Hippocampal formation (tissue), 2 donors: ENCODE measurements at places on chromosomes 7 and 10.

DNA sequence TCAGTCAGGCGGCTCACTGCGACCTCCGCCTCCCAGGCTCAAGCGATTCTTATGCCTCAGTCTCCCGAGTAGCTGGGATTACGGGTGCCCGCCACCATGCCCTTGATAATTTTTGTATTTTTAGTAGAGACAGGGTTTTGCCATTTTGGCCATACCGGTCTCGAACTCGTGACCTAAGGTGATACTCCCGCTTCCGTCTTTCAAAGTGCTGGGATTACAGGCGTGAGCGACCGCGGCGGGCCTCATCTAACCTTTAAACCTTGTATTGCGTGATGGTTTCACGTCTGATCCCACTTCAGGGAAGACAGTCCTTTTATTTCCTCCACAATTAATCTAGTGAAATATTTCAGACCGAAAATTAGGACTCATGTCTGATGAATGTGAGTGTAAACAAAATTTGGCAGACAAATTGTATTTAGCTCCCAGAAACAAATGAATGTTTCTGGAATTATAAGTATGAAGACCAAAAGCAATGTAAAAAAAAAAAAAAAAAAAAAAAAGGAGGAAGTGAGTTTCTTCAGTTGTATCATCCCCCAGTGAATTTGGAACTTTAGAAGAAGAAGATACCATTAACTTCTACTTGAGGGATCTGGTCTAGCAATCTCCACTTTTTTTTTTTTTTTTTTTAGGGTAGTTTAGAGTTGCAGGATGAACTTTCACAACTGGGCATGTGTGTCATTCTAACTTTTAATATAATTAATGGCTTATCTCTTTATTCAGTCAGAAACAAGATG, 1.6 kb downstream of the NUP42 start:
- DNase-seq, result no peak

- no peak for DNase-seq
Observed at GRCh38 chr7:147151661-147152060, 1035.1 kb downstream of the CNTNAP2 start.

DNA sequence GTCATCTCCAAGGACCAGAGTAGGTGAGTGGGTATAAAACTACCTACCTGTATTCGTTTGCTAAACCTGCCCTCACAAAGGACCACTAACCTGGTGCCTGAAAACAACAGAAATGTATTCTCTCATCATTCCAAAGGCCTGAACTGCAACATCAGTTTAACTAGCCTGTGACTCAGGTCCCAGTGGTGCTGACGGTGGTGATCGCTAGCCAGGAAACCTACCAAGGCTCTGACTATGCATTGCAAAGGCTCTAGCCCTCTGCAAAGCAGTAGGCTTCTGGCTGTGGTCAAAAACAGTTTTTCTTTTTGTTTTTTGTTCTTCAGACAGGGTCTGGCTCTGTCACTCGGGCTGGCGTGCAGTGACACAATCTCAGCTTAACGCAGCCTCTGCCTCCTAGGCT, 107.5 kb downstream of the NPTX2 start:
- no peak for DNase-seq

DNA sequence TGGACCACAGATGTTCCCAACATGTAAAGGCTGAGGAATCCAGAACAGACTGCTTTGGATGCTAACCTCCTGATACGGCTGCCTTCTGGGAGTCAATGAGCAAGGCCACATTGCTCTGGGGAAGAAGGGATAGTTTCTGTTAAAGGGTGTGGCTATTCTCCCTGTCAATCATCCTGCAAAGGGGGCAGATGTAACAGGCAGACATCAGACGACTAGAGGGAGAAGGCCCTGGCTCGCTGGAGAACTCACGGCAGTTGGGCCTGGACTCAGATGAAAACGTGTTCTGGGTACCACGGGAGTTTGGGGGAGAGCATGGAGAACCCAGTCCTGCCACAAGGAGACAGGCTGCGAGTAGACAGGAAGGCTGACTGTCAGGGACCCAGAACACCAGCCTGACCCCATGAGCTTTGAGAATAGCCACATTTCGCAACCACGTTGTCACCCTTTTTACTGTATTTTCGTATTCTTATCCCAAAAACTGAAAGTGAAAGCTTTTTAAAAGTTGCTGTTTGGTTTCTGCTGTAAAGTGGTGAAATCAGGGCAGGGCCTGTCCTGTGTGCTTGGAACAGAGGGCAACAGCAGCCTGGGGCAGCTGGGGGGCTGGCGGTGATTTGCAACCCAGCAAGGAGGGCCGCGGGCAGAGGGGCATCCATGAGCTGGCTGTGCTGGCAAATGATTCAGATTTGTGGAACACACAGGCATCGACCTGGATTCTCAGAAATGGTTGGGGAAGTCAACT, 95.3 kb downstream of the MYOF start:
- DNase-seq, result no peak

DNA sequence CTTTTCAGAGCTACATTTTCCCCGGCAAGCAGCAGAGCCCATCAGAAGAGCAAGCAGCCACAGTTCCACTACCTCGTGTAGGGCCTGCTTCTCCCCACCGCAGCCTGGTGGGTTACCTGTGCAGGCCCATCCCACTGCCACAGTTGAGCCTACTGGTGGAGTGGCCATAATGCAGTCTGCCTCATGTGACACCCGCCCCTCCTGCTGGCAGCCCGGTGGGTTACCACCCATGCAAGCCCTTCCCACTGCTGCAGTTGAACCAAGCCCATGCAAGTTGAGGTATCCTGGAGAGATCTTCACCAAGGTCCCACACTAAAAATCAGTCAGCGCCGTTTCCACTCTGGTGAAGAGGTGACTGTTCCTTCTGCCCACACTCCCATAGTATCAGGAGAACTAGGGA, 32.1 kb upstream of the CNNM1 start:
- no peak for DNase-seq

DNA sequence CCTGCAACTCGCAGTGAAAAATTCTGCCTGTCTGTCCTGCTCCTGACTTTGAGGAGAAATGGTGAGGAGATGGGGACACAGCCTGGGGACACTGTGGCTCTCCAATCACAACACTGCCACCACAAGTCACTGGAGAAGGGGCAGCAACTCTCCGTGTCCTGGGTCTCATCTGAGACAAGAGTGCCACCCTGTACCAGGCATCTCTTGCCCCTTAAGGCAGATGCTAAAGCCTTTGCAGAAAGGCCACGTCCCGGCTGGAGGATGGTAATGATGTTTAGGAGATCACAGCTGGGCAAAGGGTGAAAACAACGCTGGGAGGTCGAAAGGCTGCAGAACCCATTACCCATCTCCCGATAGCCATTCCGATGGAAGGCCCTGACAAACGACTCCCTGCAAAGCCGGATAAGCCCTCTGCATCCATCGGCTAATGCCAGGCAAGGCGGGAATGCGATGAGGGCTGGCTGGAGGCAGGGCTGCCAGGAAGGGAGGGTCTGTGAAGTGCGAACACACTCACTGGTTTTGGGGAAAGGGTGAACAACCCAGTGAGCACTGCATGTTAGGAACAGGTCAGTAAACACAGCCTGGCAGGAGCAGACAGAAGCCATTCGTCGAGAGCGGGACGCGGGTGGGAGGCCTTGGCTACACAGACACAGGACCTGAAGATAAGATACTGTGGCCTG, 190.8 kb downstream of the ADARB2 start:
- DNase-seq, result no peak

- DNase-seq, result no peak
Observed at GRCh38 chr7:2003451-2003930, 229.3 kb downstream of the MAD1L1 start.

- DNase-seq, result no peak
Observed at GRCh38 chr7:104650991-104651640, 322.7 kb downstream of the LHFPL3 start.

DNA sequence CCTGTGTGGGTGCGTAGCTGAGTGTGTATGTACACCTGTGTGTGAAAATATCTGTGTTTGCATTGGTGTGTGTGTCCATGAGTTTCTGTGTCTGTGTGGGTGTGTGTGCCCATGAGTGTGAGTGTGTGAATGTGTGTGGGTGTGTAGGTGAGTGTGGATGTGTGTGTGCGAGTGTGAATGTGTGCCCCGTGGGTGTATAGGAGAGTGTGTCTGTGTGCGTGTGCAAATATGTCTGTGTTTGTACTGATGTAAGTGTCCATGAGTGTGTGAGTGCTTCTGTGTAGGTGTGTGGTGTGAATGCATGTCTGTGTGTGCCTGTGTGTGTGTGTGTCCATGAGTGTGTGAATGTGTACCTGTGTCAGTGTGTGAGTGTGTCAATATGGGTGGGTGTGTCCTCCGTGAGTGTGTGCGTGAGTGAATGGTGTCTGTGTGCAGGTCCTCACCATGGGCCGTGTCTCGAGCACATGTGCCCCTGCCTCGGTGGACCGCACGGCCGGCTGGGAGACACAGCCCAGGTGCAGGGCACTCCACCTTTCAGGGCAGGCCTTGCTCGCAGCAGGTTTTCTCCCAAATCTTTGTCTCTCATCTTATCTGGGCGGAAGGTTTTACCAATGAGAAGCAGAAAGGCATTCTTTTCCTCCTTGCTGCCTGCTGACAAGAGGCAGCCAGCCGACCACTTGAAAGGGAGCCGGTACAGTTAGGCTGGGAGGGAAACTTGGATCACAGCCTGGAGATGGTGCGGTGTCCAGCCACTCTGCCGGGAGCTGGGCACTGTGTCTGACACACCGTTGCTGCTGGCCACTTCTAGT, 107.1 kb upstream of the FAM20C start:
- DNase-seq, result no peak

DNA sequence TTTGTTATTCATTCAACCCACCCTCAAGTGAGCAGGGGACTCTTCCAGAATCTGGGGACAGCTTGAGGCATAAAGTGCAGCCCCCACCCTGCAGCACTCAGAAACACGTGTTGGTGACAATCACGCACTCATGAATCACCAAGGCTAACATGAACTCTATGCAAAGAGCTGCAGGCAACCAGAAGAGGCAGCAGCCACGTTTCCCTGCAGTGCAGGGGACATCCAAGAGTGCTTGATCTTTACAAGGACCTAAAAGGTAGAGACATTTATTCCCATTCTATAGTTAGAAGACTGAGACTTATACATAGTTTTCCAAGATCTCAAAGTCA, 135.2 kb upstream of the GDF10 start:
- no peak for DNase-seq

- DNase-seq, result no peak
Observed at GRCh38 chr7:47039089-47039648, 542.7 kb downstream of the TNS3 start.

DNA sequence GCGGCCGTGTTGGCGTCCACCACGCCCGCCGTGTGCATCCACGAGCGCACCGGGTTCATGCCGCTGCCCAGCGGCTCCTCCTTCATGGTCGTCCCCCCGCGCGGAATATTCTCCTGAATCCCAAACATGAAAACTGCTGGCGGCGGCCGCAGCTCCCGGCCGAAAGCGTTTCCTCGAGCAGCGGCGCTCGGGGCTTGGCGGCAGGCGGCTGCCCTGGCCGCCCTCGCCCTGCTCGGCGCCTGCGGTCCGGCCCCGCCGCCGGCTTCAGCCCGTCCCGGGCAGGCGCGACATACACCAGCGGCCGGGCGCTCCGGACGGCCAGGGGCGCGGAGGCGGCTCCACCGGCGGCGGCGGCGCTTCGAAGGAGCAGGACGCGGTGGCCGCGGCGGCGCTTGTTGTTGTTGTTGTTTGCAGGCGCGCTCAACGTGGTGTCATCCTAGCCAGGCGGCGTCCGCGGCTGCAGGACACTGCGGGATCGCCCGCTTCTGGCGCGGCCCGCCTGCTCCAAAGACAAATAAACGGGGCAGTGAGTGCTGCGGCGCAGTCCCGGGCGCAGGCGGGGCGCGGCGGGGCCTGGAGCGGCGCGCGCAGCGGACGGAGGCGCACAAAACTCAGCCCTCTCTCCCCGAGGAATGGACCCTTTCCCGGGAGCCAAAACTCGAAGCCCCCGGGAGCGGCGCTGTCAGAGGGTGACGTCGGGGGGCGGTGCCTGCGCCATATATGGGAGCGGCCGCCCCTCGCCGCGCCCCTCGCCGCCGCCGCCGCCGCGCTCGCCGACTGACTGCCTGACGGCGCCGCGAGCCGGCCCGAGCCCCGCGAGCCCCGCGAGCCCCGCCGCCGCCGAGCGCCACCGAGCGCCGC, at the start of gene EBF3:
Gene EBF3, minus strand, starts transcription at position 634 of the 861 bp plus-strand sequence. Its CDS starts 506 bp downstream, at position 128.
- no peak for DNase-seq

DNA sequence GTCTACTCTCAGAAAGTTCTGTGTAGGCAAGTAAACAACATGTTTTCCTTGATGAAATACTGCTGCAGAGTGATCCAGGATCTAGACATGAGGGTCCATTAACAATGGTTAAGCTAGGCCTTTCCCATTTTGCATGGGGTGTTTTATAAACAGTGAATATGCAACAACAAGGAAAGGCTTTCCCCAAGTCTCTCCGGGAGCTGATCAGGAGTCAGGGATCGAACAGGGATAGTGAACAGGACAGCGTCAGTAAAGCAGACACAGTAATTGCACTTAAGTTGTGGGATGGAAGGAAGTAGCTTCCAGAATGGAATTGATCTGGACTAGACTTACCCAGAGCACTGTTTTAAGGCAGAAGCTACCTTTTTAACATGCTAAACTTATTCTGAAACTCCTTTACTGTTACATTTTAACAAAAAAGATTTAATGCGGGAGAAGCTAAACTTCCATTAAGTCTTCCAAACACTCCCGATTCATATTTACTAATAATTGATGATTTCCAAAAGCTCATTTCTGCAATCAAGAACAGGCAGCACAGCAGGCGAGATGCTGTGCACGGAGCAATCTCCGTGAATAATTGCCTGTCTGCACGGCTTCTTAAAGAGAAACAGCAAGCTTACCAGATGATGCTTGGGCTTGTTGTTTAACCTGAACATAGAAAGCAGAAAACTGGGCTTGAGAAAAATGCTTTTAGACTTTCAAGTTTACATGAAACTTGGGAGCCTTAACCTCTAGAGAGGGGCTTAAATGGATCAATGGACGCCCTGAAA, 50.3 kb upstream of the DOCK1 start:
- no peak for DNase-seq

DNA sequence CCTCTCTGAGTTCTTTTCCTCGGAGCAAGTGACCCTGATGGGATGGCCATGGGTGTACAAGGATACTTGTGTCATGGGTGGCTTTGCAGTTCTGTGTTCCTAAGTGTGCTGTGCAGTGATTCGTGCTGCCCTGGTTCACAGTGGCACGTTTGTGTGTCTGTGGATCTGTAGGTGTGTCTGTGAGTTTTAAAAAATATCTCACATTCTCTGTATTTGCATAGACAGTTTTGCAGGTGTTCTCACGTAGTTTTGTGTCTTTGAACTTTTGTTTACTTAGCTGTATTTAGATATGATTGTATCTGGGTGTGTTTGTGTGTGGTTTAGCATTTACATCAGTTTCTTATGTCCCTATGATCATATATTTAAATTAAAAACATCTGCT, 3.7 kb downstream of the ZNF775 start:
- no peak for DNase-seq

GRCh38 chr10:59892697-59893096, 13.7 kb downstream of the CCDC6 start:
- DNase-seq, result no peak

DNA sequence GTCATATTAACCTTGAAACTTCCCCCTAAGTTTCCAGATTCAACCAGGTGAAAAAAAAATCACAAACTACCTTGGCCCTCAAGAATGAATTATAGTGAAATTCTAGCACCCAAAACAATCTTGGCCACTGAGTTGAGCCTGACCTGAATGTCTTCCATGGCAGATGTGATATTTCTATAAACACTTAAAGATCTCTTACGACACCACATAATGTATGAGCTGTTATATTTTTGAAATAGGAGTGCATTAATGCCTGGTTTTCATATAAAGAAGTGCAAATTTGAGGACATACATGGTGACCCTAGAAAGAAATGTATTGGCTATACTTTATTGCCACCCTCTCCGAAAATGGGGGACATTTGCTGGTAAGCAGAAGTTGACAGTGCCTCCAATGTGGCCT, 584.1 kb upstream of the KCND2 start:
- DNase-seq, result no peak

GRCh38 chr10:132668048-132668394, 117.9 kb downstream of the NKX6-2 start:
- no peak for DNase-seq

- DNase-seq, result no peak
Observed at GRCh38 chr10:14717552-14717951, 57.1 kb downstream of the FAM107B start.
